ENCODE measurements at places on chromosomes 5 and 9.

DNA sequence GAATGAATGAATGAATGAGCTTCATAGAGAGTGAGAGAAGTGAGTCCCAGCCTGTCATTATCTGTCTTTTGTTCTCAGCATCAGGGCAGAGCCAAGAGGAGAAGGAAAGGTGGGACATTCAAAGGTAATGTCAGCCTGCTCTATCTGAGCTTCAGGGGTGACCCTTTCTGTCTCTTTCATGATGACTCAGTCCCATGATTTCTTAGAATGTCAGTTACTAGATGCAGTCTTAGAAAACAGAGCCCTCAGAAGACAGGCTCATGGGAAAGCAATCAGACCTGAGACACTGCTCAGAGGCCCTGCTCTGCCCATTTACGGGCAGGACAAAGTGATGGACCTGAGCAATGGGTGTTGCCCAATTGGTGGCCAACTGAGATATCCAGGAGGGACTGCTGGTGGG lies 1.1 kb downstream of the SPATA31D1 start:
- no peak for DNase-seq

- DNase-seq = no peak
Observed at GRCh38 chr5:59185757-59186385, 603.0 kb downstream of the RAB3C start.

GRCh38 chr5:78005021-78005785 lies 229.1 kb upstream of the TBCA start:
- peak; percentile 83 for DNase-seq

GRCh38 chr5:40391642-40392041 lies 288.1 kb upstream of the PTGER4 start:
- DNase-seq = no peak

GRCh38 chr5:57175551-57176309 lies 1.9 kb downstream of the GPBP1 start:
- DNase-seq = no peak

- DNase-seq = no peak
Observed at GRCh38 chr5:41404757-41405156, 105.6 kb downstream of the PLCXD3 start.

- no peak for DNase-seq
Observed at GRCh38 chr9:20152151-20152725, 363.4 kb upstream of the SLC24A2 start.

- DNase-seq = no peak
Observed at GRCh38 chr5:117943541-117943940, 1044.8 kb downstream of the DTWD2 start.

DNA sequence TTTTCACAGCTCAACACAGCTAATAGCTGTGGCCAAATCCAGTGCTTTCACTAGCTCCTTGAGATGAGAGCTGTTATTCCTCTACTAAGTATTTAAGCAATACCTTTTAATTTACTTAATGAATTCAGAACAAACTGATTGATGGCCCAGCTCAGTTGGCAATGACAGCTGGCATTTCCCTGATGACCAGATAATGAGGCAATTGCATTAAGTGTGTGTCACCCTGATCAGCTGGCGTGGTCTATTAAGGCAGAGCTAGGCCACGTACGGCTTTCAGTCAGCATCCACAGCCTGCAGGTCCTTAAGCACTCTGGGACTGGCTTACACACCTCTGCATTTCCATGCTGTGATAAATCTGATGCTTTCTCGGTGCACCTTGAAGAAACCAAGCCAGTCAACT lies 34.4 kb downstream of the TTLL11 start:
- DNase-seq = peak; percentile 37

DNA sequence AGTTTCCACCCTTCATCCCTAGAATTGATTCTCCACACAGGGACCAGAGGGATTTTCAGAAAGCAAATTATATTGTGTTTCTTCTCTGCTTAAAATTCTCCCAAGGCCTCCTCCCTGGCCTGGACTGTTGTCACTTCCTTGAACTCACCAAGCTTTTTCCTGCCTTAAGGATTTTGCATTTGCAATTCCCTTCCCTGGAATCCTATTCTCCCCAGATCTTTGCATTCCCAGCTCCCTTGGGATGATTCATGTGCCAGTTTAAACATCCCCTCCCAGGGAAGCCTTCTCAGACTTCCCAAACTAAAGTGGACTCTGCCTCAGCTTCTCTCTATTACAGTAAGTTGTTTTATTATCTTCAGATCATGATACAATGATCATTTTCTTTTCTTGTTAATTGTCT lies 35.2 kb upstream of the PDE8B start:
- DNase-seq = no peak

DNA sequence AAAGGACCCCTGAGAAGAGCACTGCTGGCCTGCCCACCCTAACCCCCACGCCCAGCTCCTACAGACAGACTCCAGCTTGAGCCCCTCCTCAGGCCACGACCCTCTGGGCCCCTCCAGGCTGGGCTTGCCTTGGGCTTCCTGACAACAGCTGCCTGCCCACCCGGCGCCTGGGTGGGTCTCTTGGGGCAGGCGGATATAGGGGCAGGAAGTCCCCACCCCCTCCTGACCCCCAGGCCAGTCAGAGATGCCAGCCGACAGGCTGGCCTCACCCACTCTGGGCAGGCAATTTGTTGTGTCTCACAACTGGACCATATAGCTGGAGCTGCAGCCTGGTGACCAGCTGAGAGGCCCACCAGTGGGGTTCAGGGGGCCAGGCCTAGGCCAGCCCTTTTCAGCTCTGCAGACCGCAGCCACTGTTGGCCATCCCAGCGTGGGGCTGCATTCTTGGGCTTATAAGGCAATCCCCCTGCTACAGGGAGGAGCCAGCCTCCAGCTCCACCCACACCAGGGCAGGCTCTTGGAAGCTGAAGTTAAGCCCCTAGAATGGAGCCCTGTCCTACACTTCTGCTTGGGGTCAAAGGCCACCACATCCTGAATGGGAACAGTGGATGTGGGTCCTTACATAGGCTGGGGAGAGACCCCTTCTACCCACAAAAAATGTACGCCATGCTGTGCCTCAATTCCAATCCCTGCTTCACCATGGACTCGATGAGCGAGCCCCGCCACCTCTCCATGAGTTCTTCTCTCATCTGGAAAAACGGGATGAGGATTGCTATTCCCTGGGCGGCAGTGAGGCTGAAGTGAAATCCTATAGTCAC lies 2.0 kb downstream of the PDLIM7 start:
- no peak for DNase-seq

DNA sequence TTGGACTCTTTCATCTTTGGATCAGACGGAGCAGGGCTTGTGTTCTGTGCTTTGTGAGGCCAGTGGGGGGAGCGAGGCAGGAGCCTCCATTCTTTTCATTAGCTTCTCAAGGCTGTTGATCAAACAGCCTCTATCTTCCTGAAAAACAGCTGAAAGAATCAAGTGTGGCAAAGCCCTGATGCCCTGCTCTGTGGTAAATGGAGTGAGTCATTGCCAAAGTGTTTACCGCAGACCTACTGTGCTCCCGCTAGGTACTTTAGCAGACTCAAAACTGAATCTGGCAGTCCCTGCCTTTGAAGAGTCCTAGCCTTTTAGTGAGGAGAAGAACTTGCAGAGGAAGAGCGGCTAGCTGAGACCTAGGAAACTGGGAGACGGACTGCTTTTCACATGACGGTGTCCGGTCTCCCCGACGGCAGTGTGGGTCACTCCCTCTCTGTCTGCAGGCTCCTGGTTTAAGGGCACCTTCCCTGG lies 3.3 kb downstream of the ANKRD33B start:
- DNase-seq = no peak

GRCh38 chr5:172870715-172871461 lies 36.8 kb downstream of the ERGIC1 start:
- DNase-seq = no peak

DNA sequence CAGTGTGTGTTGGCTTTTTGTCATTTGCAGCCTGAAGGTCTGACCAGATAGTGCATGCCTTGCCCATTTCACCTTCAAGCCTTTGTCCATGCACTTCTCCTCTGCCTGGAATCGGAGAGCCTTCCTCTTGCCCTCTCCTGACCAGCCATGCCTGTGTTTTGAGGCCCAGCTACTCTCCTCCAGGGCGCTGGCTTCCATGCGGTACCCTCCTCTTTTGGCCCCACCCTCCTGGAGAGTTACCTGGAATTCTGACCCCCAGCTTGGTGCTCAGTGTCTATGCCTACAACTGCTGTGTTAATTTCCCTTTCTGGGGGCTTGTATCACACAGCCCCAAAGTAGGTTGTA lies 52.5 kb downstream of the CXXC5 start:
- no peak for DNase-seq

DNA sequence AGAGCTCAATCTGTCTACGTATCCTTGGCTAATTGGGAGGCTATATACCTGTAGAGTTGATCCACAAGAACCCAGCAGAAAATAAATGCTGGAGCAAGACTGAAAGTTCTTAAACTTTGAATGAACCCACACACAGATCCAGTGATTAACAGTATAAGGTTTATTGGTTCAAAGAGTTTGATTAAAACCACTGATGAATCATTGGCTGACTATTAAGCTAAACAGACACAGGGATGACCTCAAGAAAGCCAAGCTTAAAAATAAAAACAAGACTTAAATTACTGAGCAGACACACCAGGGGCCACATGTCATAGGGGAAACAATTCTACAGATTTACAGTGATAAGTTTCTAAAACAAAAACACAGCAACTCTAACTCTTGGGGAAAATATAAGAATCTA lies 163.6 kb downstream of the SPATA31D1 start:
- DNase-seq = no peak

DNA sequence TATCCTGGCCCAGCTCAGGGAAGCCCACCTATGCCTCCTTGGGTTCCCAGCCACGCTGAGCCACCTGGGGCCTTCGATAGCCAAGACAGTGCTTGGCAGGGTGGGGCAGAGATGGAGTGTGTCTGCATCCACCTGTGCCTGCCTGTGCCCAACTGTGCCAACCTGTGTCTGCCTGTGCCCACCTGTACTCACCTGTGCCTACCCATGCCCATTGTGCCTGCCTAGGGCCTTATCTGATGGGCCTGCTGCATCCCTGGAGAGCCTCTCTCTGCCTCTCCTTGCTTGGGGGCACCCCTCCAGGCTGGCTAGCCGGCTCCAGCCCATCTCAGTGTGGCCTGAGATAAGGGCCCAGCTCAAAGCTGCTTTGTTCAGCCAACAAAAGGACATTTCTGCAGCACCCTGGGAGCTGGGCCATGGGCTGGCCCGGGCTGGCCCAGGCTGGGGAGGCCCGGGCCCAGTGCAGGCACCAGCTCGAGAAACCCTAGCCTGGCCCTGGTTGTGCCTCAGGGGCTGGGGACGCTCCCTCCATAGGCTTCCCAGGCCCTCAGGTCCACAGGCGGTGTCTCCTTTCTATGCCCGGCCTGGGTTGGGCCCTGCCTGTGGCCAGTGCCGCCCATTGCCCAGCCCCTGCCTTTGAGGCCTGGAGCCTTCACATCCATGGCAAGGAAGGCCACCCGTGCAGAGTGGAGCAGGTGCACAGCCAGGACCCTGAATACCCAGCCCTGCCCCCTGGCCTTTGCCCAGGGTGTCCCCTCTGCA lies 37.3 kb upstream of the NOTCH1 start:
- no peak for DNase-seq

DNA sequence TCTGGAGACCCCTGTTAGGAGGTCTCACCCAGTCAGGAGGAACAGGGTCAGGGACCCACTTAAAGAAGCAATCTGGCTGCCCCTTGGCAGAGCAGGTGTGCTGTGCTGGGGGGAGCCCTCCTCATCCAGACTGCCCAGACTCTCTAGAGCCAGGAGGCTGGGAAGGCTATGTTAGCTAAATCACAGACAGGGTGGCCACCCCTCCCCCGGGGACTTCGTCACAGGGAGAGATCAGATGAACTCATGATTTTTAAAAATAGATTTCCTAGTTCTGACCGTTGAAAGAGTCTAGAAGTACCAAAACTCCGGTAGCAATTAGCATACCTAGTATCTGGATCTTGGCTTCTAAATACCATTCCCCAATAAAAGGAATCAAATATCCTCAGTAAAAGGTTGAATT lies 35.0 kb upstream of the FOXB2 start:
- DNase-seq = no peak

All from NCI-H1436 (cell line).